Activated T-helper 1 cell treated with anti-CD3 and anti-CD28 coated beads, Interleukin-2, amount 50 U/mL, for 16 hours (primary cell): ENCODE measurements at places on chromosomes 12 and 14.

- no peak for DNase-seq
Measured at GRCh38 chr12:125633686-125634085, 568.5 kb downstream of the AACS start.

- DNase-seq, result no peak
Measured at GRCh38 chr12:30985814-30986452, 59.4 kb downstream of the TSPAN11 start.

DNA sequence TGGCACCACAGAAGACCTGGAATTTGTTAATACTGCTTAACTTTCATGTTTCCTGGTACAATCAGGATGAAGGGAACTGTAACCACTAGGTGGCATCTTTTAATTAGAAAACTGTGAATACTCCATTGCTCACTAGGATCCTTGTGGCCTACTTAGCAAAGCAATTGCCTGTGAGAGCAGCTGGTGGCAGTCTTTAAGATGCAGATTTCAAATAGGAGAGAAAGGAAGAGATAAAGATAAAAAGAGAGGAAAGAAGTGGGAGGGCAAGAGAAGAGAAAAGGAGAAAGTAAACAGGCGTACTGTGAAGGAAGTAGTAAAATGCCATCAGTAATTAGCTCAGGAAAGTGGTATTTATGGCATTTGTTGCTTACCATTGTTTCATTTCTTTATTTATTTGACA, 114.5 kb downstream of the RAD51B start:
- DNase-seq, result no peak

- DNase-seq, result no peak
Measured at GRCh38 chr14:55874785-55875184, 243.4 kb upstream of the PELI2 start.

DNA sequence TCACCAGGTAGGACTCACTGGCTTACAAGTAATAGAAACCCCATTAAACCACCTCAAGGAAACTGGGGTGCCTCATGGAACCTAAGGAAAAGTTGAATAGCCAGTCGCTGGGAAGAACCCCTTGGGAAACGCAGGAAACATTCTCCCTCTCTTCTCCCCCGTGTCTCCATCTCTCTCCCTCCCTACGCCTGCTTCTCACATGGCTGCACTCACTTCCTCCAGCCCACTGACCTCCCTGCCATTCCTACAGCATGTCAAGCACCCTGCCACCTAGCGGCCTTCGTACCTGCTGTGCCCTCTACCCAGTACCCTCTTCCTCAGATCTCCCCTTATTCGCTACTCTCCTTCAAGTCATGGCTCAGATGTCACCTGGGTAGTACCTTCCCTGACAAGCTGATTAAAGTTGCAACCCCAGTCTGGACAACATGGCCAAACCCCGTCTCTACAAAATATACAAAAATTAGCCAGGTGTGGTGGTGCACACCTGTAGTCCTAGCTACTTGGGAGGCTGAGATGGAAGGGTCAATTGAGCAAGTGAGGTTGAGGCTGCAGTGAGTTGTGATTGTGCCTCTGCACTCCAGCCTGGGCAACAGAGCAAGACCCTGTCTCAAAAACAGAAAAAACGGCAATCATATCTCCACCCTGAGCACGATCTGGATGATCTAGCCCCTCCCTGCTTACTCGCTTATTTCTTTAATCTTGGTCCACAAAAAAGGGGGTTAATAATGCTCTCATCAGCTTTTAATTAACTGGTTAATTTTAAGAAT, 6.4 kb upstream of the DTX1 start:
- no peak for DNase-seq

DNA sequence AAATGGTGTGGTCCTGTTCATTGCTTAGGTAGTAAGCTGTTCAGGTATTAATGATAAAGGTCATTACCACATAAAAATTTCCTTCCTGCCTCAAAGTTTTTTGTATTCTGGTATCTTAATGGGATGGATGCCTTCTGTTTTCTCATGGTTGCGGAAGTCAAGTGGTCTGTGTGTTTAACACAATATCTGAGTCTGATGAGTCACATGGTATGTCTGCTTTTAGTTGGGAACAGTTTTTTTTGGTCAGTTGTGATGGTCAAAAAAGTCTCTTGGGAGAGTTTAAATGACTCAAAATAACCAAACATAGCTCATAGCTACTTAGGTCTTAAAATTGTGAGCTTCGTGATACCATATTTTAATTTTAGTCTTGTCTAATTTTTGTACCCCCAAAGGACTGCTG, 40.7 kb downstream of the STK38L start:
- no peak for DNase-seq

- no peak for DNase-seq
Measured at GRCh38 chr12:99600388-99600787, 47.2 kb upstream of the GARIN6 start.

DNA sequence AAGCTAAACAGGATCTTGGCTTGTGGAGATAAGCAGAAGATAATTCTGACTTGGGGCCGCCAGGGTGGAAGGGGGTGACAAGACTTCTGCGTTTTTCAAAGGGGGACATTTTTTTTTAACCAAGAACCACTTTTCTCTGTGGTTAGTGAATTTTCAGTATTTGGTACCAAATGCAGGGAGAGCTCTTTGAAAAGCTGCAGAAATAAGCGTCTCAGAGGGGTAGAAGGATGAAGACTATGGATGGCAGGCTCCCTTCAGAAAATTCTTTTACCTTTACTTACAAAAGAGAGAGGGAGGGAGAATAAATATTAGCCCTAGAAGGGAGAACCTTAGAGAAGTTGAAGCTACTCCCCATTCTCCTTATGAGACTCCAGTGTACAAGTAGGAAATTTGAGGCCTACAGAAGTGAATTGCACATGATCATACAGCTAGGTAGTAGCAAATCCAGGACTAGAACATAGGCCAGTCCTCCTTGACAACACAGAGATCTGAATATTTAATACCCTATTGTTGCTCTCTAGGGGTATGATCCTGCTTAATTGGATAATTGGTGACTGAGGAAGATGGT, 840 bp downstream of the MRPL52 start:
- no peak for DNase-seq
